ENCODE measurements at places on chromosomes 2 and 18.

GRCh38 chr2:138476940-138477339, 24.6 kb upstream of the SPOPL start:
- DNase-seq = no peak

DNA sequence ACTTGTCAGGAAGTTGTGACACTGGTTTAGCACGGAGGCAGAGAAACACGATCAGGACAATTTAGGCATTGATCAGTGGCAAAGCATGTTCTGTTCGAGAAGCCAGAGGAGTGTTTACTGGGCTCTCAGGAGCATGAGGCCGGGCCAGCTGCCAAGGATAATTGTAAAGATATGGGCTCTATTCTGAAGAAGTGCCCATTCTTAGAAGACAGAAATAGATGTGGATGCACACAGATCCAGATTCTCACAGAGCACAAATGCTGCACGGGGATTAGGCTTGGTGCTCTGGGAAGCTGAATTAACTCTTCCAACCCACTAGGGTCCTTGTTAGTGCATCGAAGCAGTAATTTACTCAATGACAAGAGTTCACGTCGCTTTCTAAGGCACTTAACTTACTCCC, 16.2 kb downstream of the AFF3 start:
- no peak for DNase-seq

- no peak for DNase-seq
These were observed 244.1 kb downstream of the HDAC4 start for GRCh38 chr2:239156516-239157265.

DNA sequence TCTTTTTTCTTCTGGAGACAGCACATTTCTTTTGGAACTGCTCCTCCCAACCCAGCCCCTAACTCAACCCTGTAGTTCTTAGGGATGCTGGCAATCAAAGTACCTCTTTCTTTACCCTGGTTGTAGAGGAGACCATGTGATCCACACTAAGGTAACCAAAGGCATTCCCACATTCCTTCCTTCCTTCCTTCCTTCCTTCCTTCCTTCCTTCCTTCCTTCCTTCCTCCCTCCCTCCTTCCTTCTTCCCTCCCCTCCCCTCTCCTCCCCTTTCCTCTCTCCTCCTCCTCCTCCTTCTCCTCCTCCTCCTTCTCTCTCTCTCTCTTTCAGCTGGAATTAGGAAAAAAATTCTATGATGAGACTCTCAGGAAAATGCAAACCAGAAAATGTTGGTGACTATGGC, 13.8 kb upstream of the RAPH1 start:
- DNase-seq = no peak

- no peak for DNase-seq
These were observed 264.4 kb downstream of the ERBB4 start for GRCh38 chr2:212274215-212274614.

- no peak for DNase-seq
These were observed 73.8 kb upstream of the TWIST2 start for GRCh38 chr2:238774071-238774470.

GRCh38 chr2:54456612-54457322, 640 bp downstream of the SPTBN1 start:
- DNase-seq = no peak
